Activated naive CD8-positive, alpha-beta T cell treated with anti-CD3 and anti-CD28 coated beads for 36 hours (primary cell): ENCODE measurements at places on chromosomes 7 and 10.

GRCh38 chr10:7945469-7946187 lies 108.9 kb upstream of the GATA3 start:
- no peak for DNase-seq

- no peak for DNase-seq
Measured at GRCh38 chr10:525565-526315, 163.7 kb downstream of the DIP2C start.

- no peak for DNase-seq
Measured at GRCh38 chr10:117486606-117487005, 55.9 kb upstream of the EMX2 start.

DNA sequence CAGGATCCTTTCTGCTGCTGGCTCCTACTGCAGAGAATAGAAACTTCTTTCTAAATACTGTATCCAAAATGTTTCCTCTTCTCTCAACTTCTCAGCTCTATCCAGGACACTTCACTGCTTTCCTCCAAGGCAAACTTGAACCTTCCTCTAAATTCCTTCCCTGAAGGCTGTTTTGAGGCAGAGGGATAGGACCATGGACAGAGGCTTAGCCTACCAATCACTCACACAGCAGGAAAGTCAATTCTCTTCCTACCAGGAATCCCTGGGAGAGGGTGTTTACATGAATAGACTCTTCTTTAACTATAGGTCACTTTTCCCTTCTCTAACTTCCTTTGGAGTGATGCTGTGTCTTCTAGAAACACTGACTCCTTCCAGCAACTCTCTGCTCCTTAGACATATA lies 115.6 kb upstream of the MKLN1 start:
- DNase-seq = no peak

GRCh38 chr10:118624747-118625146 lies 29.3 kb upstream of the PRLHR start:
- no peak for DNase-seq

GRCh38 chr7:84337429-84337828 lies 142.8 kb upstream of the SEMA3A start:
- DNase-seq = no peak

- DNase-seq = no peak
Measured at GRCh38 chr10:79457256-79457785, 11.9 kb upstream of the ZCCHC24 start.

DNA sequence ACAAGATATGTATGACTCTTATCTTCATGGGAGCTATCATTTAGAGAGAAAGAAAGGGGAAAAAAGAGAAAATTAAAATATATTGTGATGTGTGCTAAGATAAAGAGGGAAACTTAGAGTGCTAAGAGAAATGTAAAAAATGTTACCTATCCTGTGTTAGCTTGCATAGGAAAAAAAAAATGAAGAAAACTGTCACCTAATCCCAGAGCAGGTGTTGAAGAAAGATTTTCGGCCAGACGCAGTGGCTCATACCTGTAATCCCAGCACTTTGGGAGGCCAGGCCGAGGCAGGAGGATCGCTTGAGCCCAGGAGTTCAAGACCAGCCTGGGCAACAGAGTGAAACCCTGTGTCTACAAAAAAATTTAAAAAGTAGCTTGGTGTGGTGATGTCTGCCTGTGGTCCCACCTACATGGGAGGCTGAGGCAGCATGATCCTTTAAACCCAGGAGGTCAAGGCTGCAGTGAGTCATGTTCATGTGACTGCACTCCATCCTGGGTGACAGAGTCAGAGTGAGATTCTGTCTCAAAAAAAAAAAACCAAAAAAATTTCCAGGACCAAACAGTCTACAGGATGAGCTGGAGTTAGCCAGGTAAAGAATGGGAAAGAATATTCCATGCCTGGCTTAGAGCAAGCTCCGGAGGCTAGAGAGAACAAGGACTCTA lies 2.4 kb upstream of the MKLN1 start:
- DNase-seq = peak; percentile 33

DNA sequence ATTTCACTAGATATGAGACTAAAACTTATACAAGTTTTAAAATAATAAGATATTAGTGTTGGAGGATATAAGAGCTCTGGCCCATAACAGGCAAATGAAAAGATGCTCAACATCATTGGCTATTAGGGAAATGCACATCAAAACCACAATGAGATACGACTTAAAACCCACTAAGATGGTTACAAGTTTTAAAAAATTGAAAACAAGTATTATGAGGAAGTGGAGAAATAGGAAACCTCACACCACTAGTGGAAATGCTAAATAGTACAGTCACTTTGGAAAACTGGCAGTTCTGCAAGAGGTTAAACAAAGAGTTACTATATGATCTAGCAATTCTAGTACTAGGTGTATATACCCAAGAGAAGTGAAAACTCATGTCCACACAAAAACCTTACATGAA lies 17.2 kb downstream of the PANK1 start:
- no peak for DNase-seq
